SJCRH30 (cell line): ENCODE measurements at places on chromosomes 3 and 15. TPM values are rescaled to one million over a fixed set of nuclear protein-coding genes. Genes with fewer than 3 reads are reported as not detected.

Gene MKRN3
- 4.8 and 4.9 TPM in 2 replicates for total RNA-seq

Gene CXCR6
- total RNA-seq: not detected in 2 replicates

Gene FETUB
- total RNA-seq: not detected in 2 replicates

Gene SNAP23
- total RNA-seq: 52.6 and 60.7 TPM in 2 replicates

Gene LRRK1
- 5.5 and 5.8 TPM in 2 replicates for total RNA-seq

Gene DNAJA4
- total RNA-seq: 0.15 TPM in 1 of 2 replicates, not detected in the other

Gene NRG4
- 1.0 and 1.4 TPM in 2 replicates for total RNA-seq

Gene C3orf70
- 11.7 and 11.8 TPM in 2 replicates for total RNA-seq

Gene CCR8
- total RNA-seq: not detected in 2 replicates

Gene FEM1B
- 63.3 and 67.0 TPM in 2 replicates for total RNA-seq

Gene RTP1
- not detected in 2 replicates for total RNA-seq

Gene UTS2B
- 0.28 TPM in 1 of 2 replicates, not detected in the other for total RNA-seq

Gene ARHGEF3
- total RNA-seq: 24.9 and 29.9 TPM in 2 replicates

Gene OR5K2
- 0.12 TPM in 1 of 2 replicates, not detected in the other for total RNA-seq

Gene ROPN1
- not detected in 2 replicates for total RNA-seq

Gene DUOXA2
- not detected in 2 replicates for total RNA-seq

Gene BAHD1
- total RNA-seq: 10.9 and 11.0 TPM in 2 replicates

Gene CTDSPL2
- 133 and 145 TPM in 2 replicates for total RNA-seq

Gene TTLL13
- not detected in 2 replicates for total RNA-seq

Gene CHRNA5
- total RNA-seq: 19.2 and 21.7 TPM in 2 replicates

Gene HRG
- total RNA-seq: not detected in 2 replicates

Gene ARNT2
- total RNA-seq: 2.2 and 2.5 TPM in 2 replicates

Gene RETNLB
- total RNA-seq: not detected in 2 replicates

Gene TWF2
- total RNA-seq: 32.3 and 32.7 TPM in 2 replicates

Gene IGF2BP2
- 45.8 and 50.6 TPM in 2 replicates for total RNA-seq

Gene ATP13A5
- 0.03 and 0.06 TPM in 2 replicates for total RNA-seq

Gene SERPINI2
- not detected in 2 replicates for total RNA-seq

Gene SPINK8
- not detected in 2 replicates for total RNA-seq

Gene GOLGA6D
- total RNA-seq: not detected in 2 replicates

Gene SPRED1
- 31.9 and 35.1 TPM in 2 replicates for total RNA-seq

Gene PATL2
- 0.20 TPM in 1 of 2 replicates, not detected in the other for total RNA-seq

Gene SHF
- 22.1 and 22.9 TPM in 2 replicates for total RNA-seq

Gene ARGFX
- total RNA-seq: 1.1 and 1.2 TPM in 2 replicates

Gene GCNT3
- total RNA-seq: 0.08 TPM in 1 of 2 replicates, not detected in the other
